ENCODE measurements at places on chromosomes 2 and 18. TPM values are rescaled to one million over a fixed set of nuclear protein-coding genes. Genes with fewer than 3 reads are reported as not detected.

DNA sequence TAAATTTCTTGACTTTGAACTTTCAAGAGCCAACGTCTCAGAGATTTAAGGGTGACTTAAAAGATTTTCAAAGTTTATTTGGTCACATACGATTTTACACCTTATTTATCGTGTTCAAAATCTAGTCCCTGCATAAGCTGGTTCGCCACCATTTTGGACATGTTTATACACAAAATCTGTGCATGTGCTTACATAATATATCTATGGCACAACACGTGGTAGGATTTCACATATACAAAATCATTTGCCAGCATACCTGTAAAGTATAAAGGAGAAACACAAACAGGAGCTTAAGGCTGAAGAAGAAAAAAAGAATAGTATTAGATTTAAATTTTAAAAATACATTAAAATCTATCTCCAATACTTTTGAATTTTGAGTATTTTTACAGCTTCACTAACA lies 190.0 kb upstream of the KYNU start:
- no peak for DNase-seq

GRCh38 chr2:8661736-8662135 lies 20.1 kb upstream of the ID2 start:
- DNase-seq = no peak

DNA sequence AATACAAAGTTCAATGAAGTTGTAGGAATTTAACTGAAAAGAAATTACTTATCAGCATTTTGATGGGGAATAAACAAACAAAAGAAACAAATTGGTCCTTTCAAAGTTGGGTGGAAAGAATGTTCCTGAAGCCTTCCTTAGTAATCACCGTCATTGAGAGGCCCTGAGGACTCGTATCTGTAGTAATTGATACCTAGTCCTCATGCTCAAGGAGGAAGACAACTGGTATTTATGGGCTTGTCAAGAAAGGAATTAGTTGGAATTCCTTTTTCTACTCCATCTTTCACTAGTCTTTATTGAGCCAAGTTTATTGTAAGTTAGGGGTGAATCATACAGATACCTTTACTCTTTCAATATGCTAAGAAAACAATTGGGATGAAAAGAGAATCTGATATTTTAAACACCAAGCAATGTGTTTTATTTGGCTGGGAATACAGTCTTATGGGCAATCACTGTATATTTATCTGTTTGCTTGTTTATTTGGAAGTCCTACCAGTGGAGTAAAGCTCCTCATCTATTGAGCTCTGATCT lies 324.8 kb downstream of the ARHGAP15 start:
- DNase-seq = no peak

The TMEM37 gene
- 7.2 TPM for polyA plus RNA-seq

DNA sequence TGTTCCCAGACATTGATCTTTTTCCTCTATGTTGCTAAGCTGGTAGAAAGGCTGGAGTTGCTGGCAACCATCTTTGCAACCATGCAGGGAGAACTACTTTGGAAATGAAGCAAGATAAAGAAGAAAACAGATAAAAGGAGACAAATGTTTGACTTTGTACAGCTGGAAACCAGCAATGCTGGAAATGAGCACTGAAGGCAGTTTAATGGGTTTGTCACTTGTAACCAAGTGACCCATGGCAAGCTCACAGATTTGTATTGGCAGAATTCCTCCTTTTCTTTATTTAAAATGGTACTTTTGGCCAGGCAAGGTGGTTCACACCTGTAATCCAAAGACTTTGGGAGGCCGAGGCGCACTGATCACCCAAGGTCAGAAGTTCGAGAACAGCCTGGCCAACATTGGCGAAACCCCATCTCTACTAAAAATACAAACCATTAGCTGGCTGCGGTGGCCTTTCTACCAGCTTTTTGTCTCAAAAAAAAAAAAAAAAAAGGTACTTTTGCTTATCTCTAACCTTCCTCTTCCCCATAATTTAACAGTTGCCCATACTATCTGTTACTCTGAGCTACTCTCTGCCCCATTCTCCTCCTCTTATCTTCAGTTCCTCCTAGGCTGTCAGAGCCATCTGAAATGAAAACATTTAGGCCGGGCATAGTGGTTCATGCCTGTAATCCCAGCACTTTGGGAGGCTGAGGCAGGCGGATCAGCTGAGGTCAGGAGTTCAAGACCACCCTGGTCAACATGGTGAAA lies 2.0 kb upstream of the BOLA3 start:
- no peak for DNase-seq

- no peak for DNase-seq
Observed at GRCh38 chr2:236302555-236302954, 38.3 kb upstream of the ASB18 start.

DNA sequence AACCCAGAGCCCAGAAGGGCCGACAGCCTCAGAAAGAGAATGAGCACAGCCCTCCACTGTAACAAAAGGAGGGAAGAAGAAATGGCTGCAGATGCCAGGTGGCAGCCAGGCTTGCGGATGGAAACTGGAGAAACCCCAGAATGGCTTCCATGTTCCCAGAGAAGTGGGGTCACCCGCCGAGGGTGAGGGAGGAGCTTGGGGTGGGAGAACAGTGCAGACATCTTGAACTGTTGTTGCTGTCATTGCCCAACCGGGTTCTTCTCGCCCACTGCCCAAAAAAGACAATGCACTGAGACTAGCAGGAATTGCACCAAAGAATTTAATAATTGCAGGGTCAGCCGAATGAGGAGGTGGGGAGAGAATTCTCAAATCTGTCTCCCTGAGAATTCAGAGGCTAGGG lies 223.2 kb upstream of the RAB6C start:
- no peak for DNase-seq

The MAPK4 gene
- polyA plus RNA-seq = 16.3 TPM

The GPC1 gene
- polyA plus RNA-seq = 97.6 TPM

The TYMS gene
- polyA plus RNA-seq = 0.32 TPM

The ABCG5 gene
- polyA plus RNA-seq = 0.03 TPM

The CDH19 gene
- 6.3 TPM for polyA plus RNA-seq

The ALPP gene
- not detected for polyA plus RNA-seq

The DSG4 gene
- not detected for polyA plus RNA-seq

The CXCR4 gene
- 84.3 TPM for polyA plus RNA-seq

GRCh38 chr2:7744827-7745226 lies 827.6 kb downstream of the RNF144A start:
- DNase-seq = no peak

DNA sequence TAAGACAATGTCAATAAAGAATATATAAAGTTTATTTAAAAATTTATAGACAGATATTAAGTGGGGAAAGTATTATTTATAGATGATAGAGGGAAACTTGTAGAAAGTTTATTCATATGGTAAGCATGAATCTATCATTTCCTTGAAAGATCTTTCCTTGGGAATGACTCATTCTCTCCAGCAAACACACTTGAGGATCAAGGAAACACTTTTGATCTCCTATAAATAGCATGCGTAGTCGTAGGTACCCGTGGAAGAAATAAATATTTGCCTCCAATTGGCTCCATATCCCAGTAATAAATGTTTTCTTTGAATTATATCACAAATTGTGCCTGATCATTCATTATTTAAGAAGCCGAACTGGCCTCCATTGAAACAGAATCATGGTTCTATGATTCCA lies 483.4 kb downstream of the RNF144A start:
- DNase-seq = no peak

The GPR45 gene
- not detected for polyA plus RNA-seq

- DNase-seq = no peak
Observed at GRCh38 chr18:9914334-9914583, 443 bp downstream of the VAPA start.

DNA sequence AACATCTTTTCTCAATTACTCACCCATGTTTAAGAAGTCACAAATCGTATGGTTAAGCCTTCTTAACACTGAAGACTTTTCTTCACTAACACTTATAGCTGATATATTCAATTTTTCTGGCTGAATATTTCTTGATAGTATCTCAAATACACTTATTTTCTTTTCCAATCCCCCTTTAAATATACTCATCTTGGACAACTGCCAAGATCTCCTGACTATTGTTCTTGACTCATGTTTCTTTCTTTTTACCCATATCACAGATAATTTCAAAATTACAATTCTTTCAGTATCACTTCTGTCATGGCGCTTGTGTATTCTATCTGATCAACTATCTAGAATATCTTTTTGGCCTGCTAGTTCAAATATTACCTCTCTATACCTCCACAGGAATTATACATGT lies 954.3 kb upstream of the ACVR2A start:
- DNase-seq = no peak

GRCh38 chr2:23122681-23123215 lies 262.2 kb upstream of the KLHL29 start:
- no peak for DNase-seq

GRCh38 chr2:166628478-166629136 lies 134.6 kb upstream of the SCN7A start:
- no peak for DNase-seq

The HOXD10 gene
- polyA plus RNA-seq = not detected

- DNase-seq = no peak
Observed at GRCh38 chr2:140567734-140568133, 1563.1 kb downstream of the LRP1B start.

The ZAP70 gene
- polyA plus RNA-seq = 5.9 TPM

DNA sequence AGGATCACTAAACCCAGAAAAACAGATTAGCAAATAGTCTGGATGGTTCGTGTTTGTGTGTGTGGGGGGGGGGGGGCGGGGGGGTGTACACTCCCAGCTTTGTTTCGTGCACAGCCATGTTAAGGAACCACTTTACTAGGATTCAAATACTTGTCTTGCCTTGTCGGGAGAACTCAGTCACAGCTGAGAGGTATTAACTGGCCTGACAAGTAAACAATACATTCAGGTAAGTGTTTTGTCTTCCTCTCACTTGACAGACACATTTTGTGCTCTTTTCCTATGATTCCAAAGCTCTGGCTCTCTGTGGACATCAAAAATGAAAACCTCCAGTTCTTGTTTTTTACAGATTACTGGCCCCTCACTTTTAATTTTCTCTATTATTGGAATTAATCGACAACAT lies 173.5 kb downstream of the LRP1B start:
- DNase-seq = no peak

DNA sequence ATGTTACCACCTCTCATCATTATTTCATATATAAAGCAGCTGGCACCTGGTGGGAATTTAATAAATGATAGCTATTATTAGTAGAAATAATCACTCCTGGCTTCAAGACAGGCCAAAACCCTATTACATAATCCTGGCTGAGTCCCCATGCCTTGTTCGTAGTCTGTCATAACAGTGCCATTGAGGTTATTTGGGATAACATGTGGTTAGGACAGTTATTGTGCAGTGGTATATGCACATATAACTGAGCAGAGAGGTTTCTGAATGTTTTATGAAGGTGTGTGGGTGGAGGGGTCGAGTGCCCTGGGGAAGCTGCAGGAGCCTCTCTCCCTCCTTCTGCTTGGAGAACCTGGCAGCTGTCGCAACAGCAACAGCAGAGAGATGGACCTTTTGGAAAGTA lies 162.4 kb upstream of the NABP1 start:
- no peak for DNase-seq

- DNase-seq = no peak
Observed at GRCh38 chr2:133326652-133327397, 241.4 kb downstream of the NCKAP5 start.

DNA sequence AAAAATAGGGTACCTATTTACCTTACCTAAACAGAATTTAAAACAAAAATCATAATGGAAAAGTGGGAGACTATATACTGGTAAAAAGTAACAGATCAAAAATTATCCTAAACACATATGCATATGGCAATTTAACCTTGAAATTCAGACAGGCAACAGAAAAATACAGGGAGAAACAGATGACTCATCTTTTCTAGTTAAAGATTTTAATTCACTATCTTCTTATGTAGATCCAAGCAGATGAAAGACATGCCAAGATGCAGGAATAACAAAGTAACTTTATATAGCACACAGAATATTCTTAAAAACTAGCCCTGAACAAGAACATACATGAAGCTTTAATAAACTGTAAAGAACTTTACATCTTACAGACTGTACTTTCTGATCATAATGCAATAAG lies 30.9 kb downstream of the PRPF40A start:
- DNase-seq = no peak

The C1QL2 gene
- polyA plus RNA-seq = not detected

GRCh38 chr2:225526760-225527390 lies 127.4 kb downstream of the NYAP2 start:
- no peak for DNase-seq

- DNase-seq = peak; percentile 73
Observed at GRCh38 chr2:54103454-54104314, 11.7 kb upstream of the ACYP2 start.

DNA sequence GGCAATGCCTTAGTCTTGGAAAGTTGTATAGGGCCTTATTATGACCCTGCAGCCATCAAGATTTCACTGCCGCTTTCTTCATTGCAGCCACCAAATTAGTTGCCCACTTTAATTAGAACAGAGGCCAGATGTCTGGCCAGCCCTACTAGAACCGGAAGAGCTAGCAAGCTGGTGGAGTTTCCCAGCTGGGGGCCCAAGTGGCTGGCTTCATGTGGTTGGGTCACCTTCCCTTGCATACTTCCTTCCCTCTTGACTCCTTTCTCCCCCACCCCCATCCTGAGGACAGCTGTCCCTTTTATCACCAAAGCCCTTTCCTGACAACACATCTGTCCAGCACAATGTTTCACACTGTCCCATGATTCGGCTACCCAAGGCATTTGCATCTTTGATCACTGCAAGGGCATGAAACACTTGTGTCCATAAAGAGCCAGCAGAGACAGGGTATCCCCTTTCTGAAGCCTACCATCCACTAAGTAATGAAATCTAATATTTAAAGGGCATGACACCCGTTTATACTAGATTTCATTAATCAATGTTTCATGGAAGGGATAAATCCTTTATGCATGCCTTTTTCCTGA lies 187.2 kb downstream of the BCL11A start:
- no peak for DNase-seq

GRCh38 chr2:46841621-46842020 lies 74.0 kb downstream of the MCFD2 start:
- no peak for DNase-seq

DNA sequence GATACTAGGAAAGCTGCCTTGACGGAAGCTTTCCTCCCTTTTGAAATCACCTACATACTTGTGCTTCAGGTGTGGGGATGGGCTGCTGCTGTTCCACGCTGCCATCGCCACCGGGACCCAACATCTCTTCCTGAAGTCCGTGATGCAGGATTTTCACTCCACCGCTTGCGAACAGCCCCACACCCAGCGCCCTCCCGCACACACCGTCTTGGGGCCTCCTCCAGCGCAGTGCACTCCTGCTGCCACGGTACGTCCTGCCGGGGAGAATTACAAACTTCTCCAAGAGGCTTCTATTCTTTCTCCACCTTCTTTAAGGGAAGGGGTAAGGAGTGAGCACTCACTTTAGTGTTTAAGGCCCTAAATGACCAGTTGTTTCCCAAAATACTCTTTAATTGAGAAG lies 58.2 kb downstream of the HRH4 start:
- DNase-seq = no peak

DNA sequence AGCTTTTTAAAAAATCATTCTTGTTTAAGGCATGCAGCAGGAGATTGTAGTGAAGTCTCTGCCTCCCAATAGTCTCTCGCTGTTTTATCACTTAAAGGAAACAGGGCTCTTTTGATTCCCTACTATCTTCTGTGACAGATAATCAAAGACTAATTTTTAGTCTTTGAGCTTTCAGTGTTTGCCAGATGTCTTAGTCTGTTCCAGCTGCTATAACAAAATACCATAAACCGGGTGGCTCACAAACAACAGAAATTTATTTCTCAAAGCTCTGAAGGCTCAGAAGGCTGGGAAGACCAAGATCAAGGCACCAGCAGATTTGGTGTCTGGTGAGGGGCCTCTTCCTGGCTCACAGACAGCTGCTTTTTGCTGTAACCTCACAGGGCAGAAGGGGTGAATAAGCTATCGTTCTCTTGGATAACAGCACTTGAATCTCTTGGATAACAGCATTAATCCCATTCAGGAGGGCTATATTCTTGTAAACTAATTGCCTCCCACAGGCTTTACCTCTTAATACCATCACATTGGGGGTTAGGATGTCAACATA lies 37.8 kb upstream of the STAT4 start:
- DNase-seq = no peak

The KCNG3 gene
- polyA plus RNA-seq = 0.40 TPM
